Stimulated activated CD8-positive, alpha-beta memory T cell treated with anti-CD3 and anti-CD28 coated beads, Interleukin-2, amount 100 ng/mL, for 1 hour (primary cell): ENCODE measurements at places on chromosomes 13 and 19.

DNA sequence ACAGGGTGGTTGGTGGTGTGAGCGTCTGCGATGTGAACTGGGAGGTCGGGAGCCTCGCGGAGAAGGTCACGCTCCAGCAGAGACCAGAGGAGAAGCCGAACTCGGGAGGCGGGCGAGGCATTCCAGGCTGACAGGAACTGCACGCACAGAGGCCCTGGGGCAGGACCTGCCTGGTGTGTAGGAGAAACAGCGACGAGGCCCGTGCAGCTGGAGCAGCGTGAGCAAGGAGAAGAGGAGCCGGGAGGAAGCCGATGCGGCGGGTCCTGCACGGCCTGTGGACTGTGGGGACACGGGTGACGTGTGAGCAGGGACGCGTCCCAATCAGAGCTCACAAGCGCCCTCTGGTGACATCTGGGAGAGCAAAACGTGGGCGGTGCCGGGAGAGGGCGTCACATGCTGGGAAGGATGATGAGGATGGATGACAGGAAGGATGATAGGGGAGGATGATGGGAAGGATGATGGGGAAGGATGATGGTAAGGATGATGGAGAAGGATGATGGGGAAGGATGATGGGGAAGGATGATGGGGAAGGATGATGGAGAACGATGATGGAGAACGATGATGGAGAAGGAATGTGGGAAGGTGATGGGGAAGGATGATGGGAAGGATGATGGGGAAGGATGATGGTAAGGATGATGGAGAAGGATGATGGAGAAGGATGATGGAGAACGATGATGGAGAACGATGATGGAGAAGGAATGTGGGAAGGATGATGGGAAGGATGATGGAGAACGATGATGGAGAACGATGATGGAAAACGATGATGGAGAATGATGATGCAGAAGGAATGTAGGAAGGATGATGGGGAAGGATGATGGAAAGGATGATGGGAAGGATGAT is 16.1 kb upstream of the MADCAM1 start:
- DNase-seq, result no peak

GRCh38 chr13:102295316-102296048 is 106.4 kb downstream of the FGF14 start:
- DNase-seq, result no peak

- no peak for DNase-seq
These were observed 13.9 kb downstream of the APLP1 start for GRCh38 chr19:35882114-35882832.

GRCh38 chr13:19795956-19796355 is 13.2 kb upstream of the PSPC1 start:
- no peak for DNase-seq

DNA sequence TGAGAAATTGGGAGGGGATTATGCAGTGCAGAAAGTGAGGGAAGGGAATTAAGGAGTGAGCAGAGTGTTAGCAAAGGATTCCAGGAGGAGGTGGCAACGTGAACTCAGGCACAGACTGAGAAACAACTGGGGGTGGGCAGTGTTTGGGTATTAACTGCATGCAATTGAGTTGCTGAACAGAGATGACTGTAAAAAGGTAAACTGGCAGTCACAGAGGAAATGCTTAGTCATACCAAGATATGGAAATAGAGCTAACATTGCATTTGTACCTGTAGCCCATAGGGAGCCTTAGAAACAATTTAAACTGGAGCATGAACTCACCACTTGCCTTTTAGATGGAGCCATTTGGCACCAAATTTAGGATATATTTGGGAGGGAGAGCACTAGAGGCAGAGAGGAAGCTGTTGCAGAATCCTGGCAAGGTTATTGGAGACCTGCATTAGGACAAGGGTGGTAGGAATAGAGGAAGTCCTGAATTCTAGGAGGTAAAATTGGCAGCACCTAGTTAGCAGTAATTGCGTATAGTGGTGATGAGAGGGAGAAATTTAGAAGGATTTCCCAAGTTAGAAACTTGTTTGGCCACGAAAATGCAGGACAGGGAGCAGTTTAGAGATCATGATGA is 100.6 kb upstream of the FRY start:
- no peak for DNase-seq

GRCh38 chr13:24737042-24737441 is 26.9 kb upstream of the RNF17 start:
- no peak for DNase-seq

GRCh38 chr19:38842439-38843174 is 7.2 kb downstream of the HNRNPL start:
- DNase-seq, result peak; percentile 22

DNA sequence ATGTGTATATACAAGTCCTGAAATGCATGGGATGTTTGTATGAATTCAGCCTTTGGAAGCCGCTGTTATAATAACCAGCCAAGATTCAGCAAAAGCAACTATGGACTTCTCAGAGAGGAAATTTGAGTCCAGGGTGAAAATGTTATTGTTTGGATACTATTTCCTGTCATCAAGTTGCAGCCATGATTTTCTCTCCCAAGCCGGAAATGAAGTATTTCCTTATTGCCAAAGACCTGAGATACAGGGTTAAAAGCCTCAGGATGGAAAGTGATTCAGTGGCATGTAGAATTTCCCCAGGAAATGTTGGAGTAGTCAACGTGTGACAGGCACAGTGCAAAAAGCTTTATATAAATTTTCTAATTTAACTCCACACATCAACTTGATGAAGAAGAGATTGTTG is 133.9 kb downstream of the IRS2 start:
- DNase-seq, result no peak

GRCh38 chr13:44296856-44297255 is 76.8 kb upstream of the SERP2 start:
- no peak for DNase-seq

- DNase-seq, result no peak
These were observed 6.0 kb downstream of the TMEM255B start for GRCh38 chr13:113764793-113765563.

- DNase-seq, result no peak
These were observed 48.1 kb downstream of the PSG1 start for GRCh38 chr19:42831221-42832019.

DNA sequence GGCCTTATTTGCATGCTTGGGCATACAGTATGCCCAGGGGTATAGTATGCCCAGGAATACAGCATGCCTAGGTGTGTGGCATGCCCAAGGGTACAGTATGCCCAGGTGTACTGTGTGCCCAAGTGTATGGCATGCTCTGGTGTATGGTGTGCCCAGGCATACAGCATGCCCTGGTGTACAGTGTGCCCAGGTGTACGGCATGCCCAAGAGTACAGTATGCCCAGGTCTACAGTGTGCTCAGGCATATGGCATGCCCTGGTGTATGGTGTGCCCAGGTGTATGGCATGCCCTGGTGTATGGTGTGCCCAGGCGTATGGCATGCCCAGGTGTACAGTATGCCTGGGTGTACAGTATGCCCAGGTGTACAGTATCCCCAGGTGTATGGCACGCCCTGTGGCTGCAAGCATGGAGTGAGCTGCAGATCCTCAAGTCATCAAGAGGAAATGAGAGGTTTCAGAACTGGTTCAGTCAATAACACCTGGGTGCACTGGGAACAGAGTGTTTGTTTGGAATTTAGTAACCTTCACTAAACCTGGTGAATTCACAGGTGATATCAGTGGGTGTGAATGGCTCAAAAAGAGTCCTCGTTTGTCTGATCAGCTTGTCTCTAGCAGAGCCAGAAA is 7.8 kb upstream of the C13orf42 start:
- no peak for DNase-seq

DNA sequence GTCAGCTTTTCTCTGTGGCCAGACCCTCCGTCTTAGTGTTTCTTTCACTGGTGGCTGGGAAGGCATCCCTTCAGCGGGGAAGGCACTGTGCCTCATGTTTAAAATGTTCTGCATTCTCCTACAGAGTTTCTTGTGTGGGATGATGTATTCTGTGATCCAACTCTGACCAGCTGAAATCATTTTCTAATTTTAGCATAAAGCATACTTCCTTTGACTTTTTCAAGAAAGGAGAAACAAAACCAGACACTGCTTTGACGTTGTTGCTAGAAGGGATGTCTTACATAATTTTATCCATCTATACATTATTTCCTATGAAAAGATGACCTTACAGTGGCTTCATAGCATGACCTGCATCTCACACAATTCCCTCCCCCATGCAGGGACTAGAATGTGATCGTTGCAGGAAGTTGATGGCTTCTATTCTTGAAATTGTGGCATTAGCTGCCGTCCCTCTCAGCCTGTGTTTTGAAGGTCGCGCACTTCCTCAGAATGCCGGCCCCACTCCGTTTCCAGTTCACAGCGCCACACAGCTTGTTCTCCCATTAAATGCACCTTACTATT is 38.6 kb upstream of the TEX29 start:
- no peak for DNase-seq

DNA sequence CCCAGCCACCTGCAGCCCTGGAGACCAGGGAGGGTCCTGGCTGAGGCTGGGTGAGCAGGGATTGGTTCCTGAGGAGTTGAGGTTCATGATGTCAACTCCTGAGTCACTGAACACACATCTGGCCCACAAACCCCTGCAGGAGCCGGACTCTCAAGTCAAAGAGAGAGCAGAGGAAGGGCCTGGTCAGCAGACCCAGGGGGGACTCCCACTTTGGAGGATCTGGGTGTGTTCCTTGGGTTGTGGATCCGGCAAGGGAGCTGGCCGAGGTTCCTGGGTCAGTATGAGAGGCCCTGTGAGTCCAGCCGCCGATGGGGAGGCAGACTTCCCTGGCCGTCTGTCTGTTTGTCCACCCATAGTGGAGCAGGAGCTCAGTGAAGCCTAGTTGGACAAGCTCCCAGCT is 4.0 kb downstream of the SLC7A10 start:
- DNase-seq, result no peak

DNA sequence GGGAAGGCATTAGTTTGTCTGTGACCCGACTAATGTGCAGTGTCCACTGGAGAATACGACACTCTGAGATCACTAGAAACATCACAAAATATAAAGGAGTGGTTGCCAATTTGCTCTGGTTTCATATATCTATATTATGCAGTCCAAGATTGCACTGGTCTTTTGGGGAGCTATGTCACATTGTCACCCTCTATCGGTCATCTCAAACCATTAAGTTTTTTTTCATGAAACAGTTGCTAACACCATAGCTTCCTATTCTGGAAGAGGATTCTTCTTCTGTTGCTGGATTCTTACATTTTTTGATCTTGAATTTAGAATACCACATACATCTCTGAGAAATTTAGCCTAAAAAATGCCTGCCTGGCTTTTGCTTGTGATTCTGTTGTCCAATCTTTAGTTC is 168.6 kb downstream of the LACC1 start:
- DNase-seq, result no peak

GRCh38 chr19:2274931-2275535 is 6.9 kb downstream of the PEAK3 start:
- DNase-seq, result no peak

DNA sequence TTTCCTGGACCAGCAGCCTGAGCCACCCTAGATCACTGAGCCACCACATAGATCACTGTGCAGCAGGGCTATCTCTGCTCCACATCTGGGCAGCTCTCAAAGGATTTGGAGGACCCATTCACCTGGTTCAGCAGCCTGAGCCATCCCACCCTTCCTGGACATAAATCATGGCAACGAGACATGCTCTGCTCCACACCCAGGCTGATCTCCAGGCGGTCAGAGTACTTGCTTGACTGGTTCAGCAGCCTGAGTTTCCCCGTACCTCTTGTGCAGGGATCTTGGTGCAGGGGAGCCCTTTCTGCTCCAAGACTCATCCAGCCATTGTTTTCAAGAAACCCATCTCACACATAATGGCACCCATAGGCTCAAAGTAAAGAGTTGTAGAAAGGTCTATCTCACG is 195.3 kb downstream of the LIG4 start:
- no peak for DNase-seq

DNA sequence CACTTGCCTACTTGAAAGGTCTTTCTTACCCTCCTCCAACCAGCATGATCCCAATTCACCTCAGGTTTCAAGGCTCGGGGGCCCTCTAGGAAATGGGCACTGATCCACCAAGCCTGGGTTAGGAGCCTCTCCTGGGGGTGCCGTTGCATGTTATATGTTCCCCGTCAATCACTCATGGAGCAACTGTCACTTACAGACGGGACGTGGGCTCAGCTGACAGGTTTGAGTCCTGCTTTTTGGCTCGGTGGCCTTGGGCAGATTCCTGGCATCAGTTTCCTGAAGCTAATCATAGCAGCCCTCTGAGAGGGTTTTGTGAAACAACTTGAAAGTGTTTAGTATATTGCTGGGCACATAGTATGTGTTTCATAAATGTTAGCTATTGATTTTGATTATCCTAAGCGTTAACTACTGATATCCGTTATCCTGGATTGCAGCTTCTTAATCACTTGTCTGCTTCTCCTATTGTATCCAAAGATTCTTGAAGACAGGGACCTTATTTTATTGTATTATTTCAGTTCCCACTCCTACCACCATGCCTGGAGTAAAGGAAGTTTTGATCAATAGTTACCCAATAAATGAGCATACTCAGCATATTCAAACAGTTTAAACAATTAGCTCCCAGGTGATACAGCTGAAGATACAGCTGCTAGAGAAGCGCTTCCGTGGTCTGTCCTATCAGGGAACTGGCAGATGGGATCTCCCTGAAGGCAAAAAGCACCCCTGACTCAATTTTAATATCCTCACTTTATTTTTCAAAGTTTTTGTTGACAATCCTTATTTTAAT is 57.9 kb downstream of the RFC3 start:
- no peak for DNase-seq

DNA sequence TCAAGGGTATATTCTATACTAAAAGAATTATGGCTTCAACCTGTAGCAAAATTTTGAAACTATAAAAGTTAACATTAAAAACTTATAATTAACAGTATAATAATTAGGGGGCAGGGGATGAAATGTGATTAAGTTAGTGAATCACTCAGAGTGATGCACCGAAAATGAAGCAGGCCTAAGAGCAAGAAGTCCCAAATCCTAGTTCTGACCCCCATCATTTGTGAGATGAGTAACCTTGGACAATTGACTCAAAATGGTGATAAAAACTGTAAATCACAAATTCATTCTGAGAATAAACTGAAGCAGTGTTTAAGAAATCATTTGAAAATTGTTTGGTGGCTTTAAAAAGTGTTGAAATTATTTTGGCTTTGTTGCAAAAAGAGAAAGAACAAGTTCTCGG is 56.8 kb downstream of the KLF12 start:
- no peak for DNase-seq

- DNase-seq, result no peak
These were observed 178.9 kb downstream of the UGGT2 start for GRCh38 chr13:95874286-95874685.

DNA sequence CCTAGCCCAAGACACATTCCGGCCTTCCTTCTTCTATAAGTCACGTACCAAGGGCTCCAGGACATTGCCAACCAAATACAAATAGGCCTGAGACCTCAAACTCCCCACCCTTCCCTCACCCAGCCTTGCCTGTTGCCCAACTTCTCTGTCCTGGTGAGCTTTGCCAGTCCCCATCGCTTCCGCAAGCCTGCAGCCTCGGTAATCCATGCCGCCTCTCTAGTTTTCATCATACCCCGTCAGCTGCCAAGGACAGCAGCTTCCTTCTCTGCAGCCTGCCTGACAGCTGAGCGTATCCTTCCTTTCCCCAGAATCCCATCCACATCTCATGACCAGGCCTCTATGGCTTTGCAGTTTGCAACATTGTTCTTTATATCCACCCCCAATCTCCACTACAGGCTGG is 36.6 kb upstream of the POMP start:
- DNase-seq, result no peak

GRCh38 chr19:13588957-13589833 is 82.9 kb upstream of the CACNA1A start:
- DNase-seq, result peak; percentile 67
